ENCODE measurements at places on chromosomes 12 and 14. TPM values are rescaled to one million over a fixed set of nuclear protein-coding genes. Genes with fewer than 3 reads are reported as not detected.

The ART4 gene
- not detected for total RNA-seq

- DNase-seq, result no peak
These were observed 33.0 kb downstream of the CDKL1 start for GRCh38 chr14:50363714-50364111.

DNA sequence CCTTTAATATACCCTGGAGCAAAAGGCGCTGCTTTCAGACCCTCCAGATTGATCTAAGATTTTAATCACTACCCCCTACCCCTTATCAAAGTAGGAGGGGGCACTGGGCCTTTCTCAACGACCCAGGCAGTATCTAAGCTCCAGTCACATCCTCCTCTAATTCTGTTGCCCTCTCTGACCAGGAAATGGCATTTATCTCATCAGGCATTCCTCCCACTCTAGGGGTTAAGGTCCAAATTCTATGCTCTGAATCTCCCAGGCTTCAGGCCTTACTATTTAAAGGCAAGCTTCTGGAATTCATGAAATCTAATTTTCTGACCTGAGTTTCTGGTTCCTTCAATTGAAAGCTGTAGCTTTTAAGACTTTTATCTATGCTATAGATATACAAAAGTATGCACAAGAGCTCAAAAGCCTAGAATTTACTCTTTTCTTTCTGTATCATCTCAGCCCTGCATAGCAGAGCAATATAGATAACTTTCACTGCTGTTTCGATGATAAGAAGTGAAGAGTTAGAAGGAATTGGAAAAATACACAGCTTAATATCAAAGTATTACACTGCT is 622.9 kb downstream of the RPS29 start:
- no peak for DNase-seq

GRCh38 chr12:10068644-10069043 is 30.1 kb downstream of the CLEC1A start:
- no peak for DNase-seq

- no peak for DNase-seq
These were observed 218.0 kb downstream of the SYT1 start for GRCh38 chr12:79082595-79082994.

- DNase-seq, result no peak
These were observed 136.6 kb upstream of the NEDD1 start for GRCh38 chr12:96770219-96771102.

- DNase-seq, result no peak
These were observed 14.2 kb upstream of the NIN start for GRCh38 chr14:50845166-50845565.

- no peak for DNase-seq
These were observed 267 bp downstream of the CFAP251 start for GRCh38 chr12:121918679-121919038.

GRCh38 chr12:101407049-101407435 is 530 bp downstream of the ARL1 start:
- DNase-seq, result no peak

The TNFAIP2 gene
- total RNA-seq, result 29.5 TPM

GRCh38 chr12:22310275-22310674 is 24.2 kb downstream of the ST8SIA1 start:
- DNase-seq, result no peak

The KLHL33 gene
- total RNA-seq, result 0.07 TPM

- DNase-seq, result no peak
These were observed 136.7 kb upstream of the SLC35F4 start for GRCh38 chr14:58002618-58003017.

The KCNH3 gene
- total RNA-seq, result 0.14 TPM

DNA sequence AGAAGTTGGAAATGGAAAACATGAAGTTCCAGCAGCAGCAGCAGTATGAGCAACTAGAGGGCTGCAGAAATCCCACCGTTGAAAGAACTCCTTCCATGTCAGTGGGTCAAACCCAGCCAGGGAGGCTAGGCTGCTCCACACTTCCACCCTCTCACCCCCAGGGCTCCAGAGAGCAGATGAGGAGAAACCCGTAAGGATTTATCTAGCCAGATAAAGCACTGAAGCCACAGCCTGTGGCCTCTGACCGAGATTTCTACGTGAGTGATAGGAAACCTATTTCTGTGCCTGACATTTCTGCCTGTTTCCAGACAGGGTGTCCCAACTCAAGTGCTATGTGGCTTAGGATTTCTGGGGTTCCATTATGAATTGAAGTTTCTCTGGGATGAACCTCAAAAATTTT is 100.0 kb upstream of the EEA1 start:
- DNase-seq, result no peak

GRCh38 chr12:128190614-128191013 is 76.4 kb upstream of the TMEM132C start:
- no peak for DNase-seq

DNA sequence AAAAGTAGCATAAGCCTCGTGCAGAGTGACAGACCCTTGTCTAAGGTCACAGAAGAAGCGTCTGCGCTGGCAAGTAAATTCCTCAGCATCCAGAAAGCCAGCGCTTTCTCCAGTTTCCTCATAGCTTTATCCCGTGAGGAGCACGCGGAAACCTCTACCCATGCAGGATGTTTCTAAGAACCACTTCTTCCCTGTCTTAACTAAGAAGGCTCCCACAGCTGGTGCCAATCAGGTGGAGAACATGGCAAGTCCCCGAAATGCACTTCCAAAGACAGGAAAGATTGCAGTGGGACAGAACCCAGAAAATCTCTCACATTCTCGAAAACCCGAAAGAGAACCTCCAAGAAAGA is 968 bp upstream of the ARID4A start:
- peak; percentile 35 for DNase-seq

DNA sequence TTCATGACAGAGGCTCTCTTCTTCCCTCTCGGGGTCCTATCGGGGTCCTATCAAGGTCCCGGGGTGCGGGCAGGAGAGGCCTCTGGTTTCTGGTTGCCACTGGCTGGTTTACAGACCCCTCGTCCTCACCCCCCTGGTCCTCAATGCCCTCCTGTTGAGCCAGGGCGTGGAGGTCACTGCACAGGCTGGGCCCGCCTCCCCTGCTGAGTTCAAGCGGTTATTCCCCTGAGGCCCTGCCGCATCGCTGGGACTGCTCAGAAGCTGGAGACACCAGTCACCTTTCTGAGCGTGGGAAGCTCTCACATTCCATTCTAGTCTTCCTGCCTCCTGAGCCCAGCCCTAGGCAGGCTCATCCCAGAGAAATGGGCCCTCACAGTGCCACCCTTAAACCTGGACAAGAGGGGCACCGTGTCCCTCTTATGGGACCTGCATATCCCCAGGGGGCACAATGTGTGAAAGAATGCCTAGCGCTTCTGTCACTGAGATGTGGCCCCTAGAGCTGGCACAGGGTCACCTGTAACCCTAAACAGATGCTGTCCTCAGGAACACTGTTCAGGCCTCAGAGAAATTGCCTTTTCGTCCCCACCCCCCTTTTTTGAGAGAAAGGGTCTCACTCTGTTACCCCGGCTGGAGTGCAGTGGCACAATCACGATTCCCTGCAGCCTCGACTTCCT is 177.7 kb upstream of the RGS6 start:
- no peak for DNase-seq

The FOXN4 gene
- total RNA-seq, result not detected

The E2F7 gene
- 21.5 TPM for total RNA-seq

DNA sequence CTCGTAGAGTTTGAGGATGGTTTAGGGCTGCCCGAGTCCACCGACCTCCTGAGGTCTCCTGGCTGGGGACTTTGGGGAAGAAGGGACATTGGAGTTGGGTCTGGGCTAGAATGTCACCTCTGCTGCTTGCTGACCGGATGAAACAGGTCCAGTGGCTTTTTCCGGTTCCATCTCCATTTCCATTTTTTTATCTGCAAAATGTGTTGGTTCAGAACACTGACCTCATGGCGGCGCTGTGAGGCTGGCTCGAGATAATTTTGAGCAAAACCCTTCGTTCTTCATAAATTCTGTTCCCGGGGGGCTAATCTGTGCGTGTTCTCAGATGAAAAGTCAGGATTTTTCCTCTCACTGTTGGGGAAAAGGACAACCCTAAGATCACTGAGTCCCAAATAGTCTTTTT is 11.7 kb upstream of the MYL2 start:
- DNase-seq, result no peak

- DNase-seq, result no peak
These were observed 885 bp upstream of the PALS1 start for GRCh38 chr14:67240168-67240932.

DNA sequence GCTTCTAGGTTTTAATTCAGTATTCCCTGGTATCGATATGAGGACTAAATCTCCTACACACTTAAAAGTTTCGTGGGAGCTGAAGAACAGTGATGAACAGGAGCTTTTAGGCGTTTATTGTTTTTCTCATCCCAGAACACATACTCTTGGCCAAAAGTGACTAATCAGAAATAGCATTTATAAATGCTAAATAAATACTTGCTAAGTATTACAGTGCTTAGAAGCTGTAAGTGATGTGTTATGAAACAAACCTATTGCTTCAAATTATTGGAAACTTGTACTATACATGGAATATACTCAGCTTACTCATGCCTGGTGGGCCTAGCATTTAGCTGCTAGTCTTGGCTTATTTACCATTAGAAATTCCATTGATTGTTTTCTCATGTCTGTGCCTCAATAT is 24.9 kb downstream of the FRS2 start:
- DNase-seq, result no peak

Data from astrocyte (in vitro differentiated cells and primary cell).